ENCODE measurements at places on chromosomes 6 and 20.

- no peak for DNase-seq
These were observed 130.2 kb downstream of the BTBD3 start for GRCh38 chr20:12047838-12048432.

DNA sequence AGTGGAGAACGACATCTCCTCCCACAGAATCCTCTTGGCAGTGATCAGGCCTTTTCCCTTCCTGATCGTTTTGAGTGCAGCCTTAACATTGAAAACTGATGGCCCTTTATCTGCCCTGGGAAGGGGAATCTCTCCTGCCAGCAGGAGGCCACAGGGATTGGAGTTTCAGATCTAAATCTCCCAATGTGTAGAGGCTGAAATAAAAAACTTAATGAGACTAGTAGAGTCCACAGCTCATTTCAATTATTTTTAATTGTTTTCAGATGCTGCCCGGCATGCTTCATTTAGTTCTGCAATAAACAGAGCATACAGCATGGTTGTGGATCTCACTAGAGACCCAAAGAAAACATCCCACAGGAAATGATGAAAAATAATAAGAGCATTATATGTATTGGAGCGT lies 662.2 kb upstream of the HS3ST5 start:
- DNase-seq = no peak

GRCh38 chr20:51511861-51512619 lies 30.5 kb downstream of the NFATC2 start:
- no peak for DNase-seq

DNA sequence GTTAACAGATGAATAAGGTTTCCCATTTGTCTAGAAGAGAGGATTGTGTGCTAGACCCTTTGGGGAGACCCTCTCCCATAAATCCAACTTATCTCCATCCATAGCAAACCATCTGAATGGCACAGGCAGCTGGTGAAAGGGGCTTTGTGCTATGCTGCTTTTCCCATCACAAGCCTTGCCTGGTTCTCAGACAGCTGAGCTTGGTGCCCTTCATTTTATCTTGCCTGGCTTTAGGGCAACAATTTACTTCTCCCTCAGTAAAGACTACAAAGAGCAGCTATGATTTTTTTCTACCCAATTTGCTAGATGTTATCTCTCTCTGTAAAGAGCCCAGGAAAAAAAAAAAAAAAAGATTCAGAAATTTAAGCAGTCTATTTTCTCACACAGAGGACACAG lies 117.0 kb upstream of the COL21A1 start:
- DNase-seq = no peak

GRCh38 chr6:158852312-158853071 lies 33.3 kb upstream of the EZR start:
- no peak for DNase-seq

Measured in stimulated activated CD4-positive, alpha-beta T cell treated with anti-CD3 and anti-CD28 coated beads, Interleukin-1b, Interleukin-23, amount 100 ng/mL, for 24 hours (primary cell).